ENCODE measurements at places on chromosomes 2 and 18.
A peak's percentile ranks its signal among the peaks of the same experiment; 100 is the strongest.

DNA sequence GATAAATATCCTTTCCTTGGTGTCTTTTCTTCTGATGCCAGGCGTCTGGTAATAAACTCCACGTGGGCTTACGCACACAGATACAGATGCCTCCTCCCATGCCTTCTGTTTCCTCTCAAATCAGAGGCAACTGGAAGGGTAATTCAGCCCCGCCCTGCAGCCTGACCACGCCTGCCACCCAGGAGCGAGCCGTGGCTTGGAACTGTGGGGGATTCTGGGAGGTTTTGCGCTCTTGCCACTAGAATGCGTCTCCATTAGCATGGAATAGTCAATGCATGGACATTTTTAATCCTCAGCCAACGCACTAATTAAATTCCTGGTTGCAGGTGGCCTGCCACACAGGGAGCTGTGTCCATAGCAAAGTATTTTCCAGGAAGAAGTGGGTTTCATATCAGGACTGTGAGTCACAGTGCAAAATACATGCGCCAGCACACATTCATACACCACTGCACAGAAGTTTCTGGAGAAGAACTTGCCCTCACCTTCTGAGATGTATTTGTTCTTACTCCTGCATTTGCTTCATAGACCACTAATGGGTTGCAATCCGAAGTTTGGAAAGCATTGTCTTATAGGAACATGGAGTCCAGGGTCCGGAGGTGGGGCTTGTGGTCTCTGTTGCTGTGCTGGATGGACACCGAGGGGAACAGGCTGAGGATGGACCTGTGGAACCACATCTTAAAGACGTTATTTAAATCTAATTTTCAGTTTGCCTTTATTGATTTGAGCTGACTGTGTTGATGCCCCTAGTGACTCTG, 151.4 kb downstream of the LDLRAD4 start:
- DNase-seq, result peak; percentile 56

- peak; percentile 86 for DNase-seq
Measured at GRCh38 chr2:150063432-150063889, 424.0 kb downstream of the RND3 start.

DNA sequence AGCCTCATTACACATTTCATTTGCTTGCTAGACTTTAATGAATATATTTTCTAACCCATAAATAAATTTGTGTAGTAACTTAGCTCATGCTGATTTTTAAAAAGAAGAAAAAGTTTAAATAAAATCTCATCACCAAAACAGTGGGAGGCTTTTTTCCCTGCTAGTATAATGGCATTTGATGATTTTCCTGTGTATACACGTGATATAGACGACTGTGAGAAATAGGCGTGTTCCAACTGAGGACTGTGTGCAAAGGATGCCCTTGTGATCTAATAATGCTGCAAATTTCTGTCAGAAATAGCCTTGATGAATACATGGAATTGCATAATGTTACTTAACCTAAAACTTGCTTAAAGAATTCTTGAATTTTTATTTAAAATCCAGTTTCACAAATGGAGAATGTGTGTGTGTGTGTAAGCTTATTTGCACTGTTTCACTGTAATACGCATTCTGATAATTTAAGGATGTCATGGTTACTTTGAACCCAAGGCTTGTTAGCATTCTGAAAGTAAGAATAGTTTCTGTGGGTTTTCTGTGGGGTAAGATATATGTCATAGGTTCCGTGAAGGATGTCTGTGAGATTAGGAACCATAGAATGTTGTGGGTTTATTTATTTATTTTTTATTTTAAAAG, 178.0 kb downstream of the DLGAP1 start:
- DNase-seq, result no peak

DNA sequence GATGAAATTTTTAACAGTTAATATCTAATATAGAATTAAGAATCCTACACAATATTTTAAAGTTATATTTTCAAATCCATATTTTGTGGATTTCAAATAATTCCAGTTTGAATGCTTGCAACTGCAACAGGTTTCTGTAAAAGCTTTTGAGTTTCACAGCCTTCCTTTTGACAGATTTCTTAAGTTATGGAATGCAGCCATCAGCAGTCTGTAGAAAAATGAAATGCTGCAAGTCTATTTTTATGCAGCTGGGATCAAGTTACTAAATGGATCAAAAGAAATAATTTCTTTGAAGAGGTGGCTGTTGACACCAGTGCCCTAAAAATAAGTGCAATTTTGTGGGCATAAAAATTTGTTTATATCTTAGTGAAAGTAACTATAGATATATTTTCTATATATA, 657.2 kb downstream of the NRXN1 start:
- no peak for DNase-seq

- DNase-seq, result no peak
Measured at GRCh38 chr2:166106431-166107015, 21.3 kb downstream of the SCN1A start.

GRCh38 chr2:72293620-72294019, 146.0 kb upstream of the CYP26B1 start:
- DNase-seq, result no peak

GRCh38 chr2:239789711-239790110, 235.4 kb downstream of the NDUFA10 start:
- no peak for DNase-seq

- DNase-seq, result no peak
Measured at GRCh38 chr2:232349946-232350635, 28.5 kb upstream of the ALPP start.

- peak; percentile 2 for DNase-seq
Measured at GRCh38 chr2:180219491-180219890, 212.4 kb upstream of the CWC22 start.

DNA sequence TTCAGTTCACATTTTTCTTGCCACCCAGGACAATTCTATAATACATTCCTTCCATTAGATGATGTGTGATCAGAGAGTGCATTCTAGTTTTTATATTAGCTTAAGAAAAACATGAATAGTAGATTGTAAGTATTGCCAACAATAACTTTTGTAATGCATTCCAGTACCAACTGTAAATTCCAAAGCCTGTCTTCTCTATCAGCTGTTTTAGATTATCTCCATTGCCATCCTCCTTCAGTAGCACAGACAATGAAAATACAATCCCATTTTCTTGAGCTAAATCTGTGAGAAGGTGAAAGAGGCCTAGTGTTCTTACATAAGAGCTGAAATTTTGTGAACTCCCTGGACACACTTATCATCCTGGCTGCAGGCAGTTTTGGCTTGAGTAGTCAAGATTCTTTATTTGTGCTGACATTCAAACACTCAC, 103.9 kb downstream of the CCBE1 start:
- DNase-seq, result no peak

GRCh38 chr2:62440281-62440946, 65.6 kb downstream of the TMEM17 start:
- no peak for DNase-seq
